ENCODE measurements at places on chromosomes 2 and 18.
A peak's percentile ranks its signal among the peaks of the same experiment; 100 is the strongest.

GRCh38 chr18:57906852-57907251, 103.7 kb upstream of the ATP8B1 start:
- DNase-seq = no peak

DNA sequence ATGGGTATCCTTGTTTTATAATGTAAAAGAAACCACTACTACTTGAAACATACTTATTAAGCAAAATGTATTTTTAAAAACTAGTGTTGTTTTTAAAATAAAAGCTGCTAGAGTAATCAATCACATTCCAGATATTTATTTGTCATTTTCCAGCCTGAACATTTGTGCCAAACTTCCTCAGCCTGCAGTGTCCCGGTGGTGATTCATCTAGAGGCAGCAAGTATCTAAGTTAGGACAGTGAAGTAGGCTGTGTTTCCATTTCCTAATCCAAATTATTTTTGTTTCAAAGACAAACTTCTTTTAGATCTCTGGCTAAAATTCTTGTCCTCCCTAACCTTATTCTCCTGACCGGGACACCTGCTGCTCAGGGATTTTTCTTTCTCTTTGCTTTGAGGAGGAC, 12.8 kb upstream of the GCG start:
- no peak for DNase-seq

- no peak for DNase-seq
Observed at GRCh38 chr18:3283253-3283863, 21.4 kb downstream of the MYL12B start.

- no peak for DNase-seq
Observed at GRCh38 chr2:215161301-215161829, 22.9 kb upstream of the ABCA12 start.

GRCh38 chr2:198408171-198408570, 603.8 kb downstream of the PLCL1 start:
- no peak for DNase-seq

- no peak for DNase-seq
Observed at GRCh38 chr18:36630917-36631316, 197.9 kb downstream of the TPGS2 start.

GRCh38 chr2:85888684-85889626, at the start of gene ST3GAL5:
ST3GAL5 (minus strand) TSS chr2:85888990; CDS start chr2:85888905, 85 bp downstream.
- DNase-seq = peak; percentile 96

- DNase-seq = no peak
Observed at GRCh38 chr2:21332993-21333625, 209.3 kb downstream of the TDRD15 start.

GRCh38 chr2:39202639-39203369, 41.0 kb downstream of the CDKL4 start:
- DNase-seq = no peak

- DNase-seq = no peak
Observed at GRCh38 chr2:171957061-171957460, 34.8 kb downstream of the HAT1 start.

- DNase-seq = no peak
Observed at GRCh38 chr18:55096263-55096951, 137.1 kb upstream of the CCDC68 start.

DNA sequence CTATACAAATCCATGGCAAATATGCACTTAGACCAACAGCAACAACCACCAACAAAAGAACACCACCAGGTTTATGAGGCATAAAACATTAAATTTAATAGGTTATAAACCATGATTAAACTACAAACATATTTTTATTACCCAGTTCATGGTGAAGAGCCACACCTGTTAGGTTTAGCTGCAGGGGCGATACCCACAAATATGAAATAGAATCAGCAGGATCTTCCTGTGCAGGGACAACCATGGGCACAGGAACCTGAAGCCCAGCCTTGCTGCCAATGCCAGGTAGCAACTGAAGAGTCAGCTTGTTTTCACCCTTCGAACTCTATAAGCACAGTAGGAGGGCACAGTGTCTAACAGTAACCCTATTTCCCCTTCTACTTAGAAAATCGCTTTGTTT, 675.0 kb downstream of the SATB2 start:
- no peak for DNase-seq

GRCh38 chr2:231726276-231726675, 18.0 kb downstream of the PTMA start:
- DNase-seq = no peak

DNA sequence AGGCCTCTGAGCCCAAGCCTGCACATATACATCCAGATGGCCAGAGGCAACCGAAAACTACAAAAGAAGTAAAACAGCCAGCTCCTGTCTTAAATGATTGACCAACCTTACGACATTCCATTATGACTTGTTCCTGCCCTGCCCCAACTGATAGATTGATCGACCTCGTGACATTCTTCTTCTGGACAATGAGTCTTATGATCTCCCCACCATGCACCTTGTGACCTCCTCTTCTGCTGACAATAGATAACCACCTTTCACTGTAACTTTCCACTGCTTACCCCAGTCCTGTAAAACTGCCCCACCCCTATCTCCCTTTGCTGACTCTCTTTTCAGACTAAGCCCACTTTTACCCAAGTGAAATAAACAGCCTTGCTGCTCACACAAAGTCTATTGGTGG, 670.0 kb upstream of the PKDCC start:
- DNase-seq = no peak

- no peak for DNase-seq
Observed at GRCh38 chr18:45627204-45627526, 11.9 kb downstream of the SLC14A2 start.

- DNase-seq = no peak
Observed at GRCh38 chr18:41501848-41502247, 453.2 kb upstream of the PIK3C3 start.

- no peak for DNase-seq
Observed at GRCh38 chr2:107570876-107571275, 255.8 kb upstream of the RGPD4 start.
